Substantia nigra (tissue), 51 donors: ENCODE measurements at places on chromosomes 4 and X.

- no peak for DNase-seq
Measured at GRCh38 chr4:60002603-60003337, 1197.4 kb upstream of the ADGRL3 start.

DNA sequence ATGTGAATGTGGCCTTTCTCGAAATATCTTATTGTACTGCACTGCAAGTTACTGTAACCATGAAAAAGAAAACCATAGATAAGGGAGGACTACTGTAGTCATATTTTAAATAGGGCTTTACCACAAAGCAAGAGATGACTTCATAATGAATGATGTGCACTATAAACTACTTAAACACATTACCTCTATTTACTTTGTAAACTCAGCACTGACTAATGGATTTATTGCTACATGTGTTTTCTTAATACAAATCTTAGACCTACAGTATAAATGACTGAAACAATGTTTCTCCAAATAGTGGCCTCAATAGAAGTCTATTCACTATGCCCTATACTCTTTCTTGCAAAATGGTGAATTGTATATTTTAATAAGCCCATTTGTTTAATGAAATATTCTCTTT is 61.1 kb downstream of the HDX start:
- no peak for DNase-seq

DNA sequence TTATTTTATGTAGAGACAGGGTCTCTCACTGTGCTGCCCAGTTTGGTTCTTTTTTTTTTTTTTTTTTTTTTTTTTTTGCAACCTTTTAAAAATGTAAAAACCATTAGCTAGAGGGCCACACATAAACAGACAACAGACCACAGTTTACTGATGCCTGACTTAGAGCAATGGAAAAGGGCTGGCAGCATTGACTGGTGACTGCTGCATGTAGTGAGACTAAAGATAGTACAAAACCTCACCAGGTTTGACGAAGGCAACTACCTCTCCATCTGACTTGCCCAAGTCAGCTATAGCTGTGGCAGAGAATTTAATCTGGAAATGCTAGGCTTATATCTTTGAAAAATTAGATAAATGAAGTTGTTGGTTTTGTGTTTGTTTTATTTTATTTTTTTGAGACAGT is 102.9 kb downstream of the RBM47 start:
- no peak for DNase-seq

GRCh38 chrX:64389489-64389888 is 5.8 kb downstream of the MTMR8 start:
- no peak for DNase-seq

DNA sequence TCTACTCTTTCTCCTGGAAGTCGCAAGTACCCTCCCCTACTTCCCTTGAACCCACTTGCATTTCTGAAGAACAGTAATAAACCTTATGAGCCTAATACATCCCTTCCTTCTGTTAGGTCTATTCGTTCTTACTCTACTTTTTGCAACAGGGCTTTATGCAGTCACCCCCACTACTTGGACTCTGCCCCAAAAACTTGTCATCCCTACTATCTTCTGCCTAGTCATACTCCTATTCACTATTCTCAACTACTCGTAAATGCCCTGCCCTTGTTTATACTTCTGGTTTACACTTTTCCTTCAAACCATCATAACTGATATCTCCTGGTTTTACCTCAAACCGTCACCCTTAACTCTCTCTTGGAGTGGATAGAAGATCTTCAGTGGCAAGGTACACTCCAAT is 55.2 kb upstream of the SLIT2 start:
- no peak for DNase-seq

DNA sequence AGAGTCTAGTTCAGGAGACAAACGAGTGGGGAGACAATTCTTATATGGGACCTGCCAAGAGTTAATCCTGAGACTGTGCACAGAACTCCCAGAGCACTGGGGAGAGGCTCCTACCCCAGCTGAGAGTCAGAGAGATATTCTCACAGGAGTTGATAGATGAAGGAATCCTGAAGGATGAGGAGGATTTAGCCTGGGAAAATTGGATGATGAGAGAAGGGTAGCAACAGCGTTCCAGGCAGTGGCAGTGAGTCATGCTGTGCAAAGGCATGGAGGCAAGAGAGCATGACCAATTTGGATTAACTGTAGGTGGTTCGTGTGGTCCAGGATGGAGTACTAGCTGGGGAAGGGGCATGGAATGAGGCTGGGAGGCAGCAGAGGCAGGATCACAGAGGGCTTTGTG is 318.6 kb downstream of the LDB2 start:
- DNase-seq, result no peak

DNA sequence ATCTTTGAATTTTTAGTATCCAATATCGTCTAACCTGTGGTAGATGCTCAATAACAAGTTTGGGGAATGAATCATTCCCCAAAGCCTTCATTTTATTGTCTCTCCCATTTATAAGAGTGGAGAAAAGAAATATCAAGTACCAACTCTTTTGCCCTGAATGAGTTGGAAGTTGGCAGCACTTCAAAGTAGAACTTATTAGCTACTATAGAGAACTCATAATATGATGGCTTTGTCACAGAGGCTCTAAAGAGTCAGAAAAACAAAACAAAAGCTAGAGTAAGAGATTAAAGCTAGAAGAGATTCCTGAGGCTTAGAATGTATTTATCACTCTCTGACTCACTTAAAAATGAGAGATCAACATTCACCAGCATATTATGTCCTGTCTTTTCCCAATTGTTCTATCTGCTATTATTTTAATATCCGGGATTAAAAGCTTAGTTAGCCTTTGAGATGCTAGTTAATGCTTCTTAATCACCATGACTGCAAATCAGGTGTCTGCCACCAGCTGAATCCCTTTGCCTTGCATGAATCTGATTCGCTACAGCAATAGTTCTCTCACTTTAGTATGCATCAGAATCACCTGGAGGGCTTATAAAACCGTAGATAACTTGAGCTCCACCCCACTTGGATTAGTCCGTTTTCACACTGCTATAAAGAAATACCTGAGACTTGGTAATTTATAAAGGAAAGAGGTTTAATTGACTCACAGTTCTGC is 77.9 kb downstream of the PALLD start:
- DNase-seq, result no peak

- no peak for DNase-seq
Measured at GRCh38 chr4:181140037-181140603, 1103.1 kb upstream of the TENM3 start.

GRCh38 chr4:99855678-99856077 is 38.5 kb downstream of the LAMTOR3 start:
- DNase-seq, result no peak

DNA sequence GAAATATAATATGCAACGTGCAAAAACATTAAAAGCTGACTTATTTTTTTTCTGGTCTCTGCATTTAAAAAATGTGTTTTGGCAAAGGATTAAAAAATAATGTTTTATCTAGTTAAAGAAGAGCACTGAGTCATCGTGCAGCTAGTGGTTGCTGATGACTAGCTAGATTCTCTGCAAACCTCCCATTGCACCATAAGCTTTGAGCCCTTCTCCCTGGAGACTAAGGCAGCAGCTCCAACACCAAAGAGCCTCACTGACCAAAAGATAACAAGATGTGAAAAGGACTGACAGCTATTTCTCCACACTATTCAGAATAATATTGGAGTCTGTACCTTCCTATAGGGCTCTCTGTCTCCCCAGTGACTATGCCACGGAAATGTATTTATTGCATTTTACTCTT is 424.3 kb downstream of the SLITRK2 start:
- no peak for DNase-seq

- no peak for DNase-seq
Measured at GRCh38 chr4:109294006-109294405, 8.5 kb downstream of the COL25A1 start.

DNA sequence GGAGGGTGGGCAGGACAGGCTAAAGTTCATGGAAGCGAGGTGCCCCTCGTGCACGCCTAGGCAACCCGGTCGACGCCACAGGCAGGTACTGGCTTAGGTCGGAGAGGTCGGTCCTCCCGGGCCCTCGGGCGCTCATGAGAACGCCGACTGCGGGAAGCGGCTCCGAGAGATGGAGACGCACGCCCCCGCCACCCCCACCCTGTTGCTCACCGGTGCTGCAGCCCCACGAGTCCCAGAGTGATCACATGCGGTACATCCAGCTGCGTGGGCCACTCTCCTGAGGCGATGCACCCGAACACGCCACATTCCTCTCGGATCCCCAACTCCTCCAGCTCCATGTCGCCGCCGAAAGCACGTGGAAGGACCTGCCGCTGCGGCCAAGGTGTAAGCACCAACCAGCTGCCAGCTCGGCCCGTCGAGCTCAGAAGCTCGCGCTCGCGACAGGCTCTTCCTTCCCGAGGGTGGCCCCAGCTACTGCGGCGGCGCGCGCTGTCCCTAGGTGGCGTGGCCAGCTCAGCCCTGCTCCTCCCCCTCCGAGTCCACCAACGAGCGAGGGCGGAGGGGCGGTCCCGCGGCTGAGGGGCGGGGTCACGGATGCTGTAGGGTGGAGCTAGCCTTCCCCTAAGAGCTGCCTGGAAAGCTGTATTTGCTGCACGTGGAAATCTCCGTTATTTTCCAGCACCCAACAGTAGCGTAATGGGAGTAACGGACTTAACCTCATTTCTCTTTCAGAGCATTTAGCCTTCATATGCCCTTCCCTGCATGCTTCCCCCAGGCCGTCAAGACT is at the start of gene PPAT:
PPAT (minus strand) TSS at position 476 of the 787 bp plus-strand sequence; CDS start at position 338, 138 bp downstream.
- DNase-seq, result peak; percentile 98
